ENCODE measurements at places on chromosomes 13 and 19. TPM values are rescaled to one million over a fixed set of nuclear protein-coding genes. Genes with fewer than 3 reads are reported as not detected.

GRCh38 chr13:24038405-24038804, 122.1 kb upstream of the SPATA13 start:
- H3K27me3 ChIP-seq: peaks cover 7% of the 10 kb centered on the region
- peak; percentile 41 for DNase-seq
- H3K4me3 ChIP-seq: no peak overlapping the region
- no peaks in the 10 kb centered on the region for H3K36me3 ChIP-seq
- H3K4me1 ChIP-seq: peaks cover 17% of the 10 kb centered on the region

GRCh38 chr13:32117001-32117400, 85.4 kb downstream of the FRY start:
- H3K36me3 ChIP-seq: peaks cover 3% of the 10 kb centered on the region
- no peak overlapping the region for H3K27ac ChIP-seq
- H3K4me1 ChIP-seq: peaks cover 14% of the 10 kb centered on the region
- H3K27me3 ChIP-seq: no peaks in the 10 kb centered on the region
- no peak for DNase-seq
- H3K4me3 ChIP-seq: no peak overlapping the region

S1PR2 gene
- 6.1 TPM for total RNA-seq

CEACAM21 gene
- total RNA-seq: 72.0 TPM

Measured in activated CD4-positive, alpha-beta T cell treated with anti-CD3 and anti-CD28 coated beads, Interleukin-2, amount 10 ng/mL, durations not matched to agents 7 days and 5 days (primary cell).